DMS153 (cell line): ENCODE measurements at places on chromosomes 6 and 20.

DNA sequence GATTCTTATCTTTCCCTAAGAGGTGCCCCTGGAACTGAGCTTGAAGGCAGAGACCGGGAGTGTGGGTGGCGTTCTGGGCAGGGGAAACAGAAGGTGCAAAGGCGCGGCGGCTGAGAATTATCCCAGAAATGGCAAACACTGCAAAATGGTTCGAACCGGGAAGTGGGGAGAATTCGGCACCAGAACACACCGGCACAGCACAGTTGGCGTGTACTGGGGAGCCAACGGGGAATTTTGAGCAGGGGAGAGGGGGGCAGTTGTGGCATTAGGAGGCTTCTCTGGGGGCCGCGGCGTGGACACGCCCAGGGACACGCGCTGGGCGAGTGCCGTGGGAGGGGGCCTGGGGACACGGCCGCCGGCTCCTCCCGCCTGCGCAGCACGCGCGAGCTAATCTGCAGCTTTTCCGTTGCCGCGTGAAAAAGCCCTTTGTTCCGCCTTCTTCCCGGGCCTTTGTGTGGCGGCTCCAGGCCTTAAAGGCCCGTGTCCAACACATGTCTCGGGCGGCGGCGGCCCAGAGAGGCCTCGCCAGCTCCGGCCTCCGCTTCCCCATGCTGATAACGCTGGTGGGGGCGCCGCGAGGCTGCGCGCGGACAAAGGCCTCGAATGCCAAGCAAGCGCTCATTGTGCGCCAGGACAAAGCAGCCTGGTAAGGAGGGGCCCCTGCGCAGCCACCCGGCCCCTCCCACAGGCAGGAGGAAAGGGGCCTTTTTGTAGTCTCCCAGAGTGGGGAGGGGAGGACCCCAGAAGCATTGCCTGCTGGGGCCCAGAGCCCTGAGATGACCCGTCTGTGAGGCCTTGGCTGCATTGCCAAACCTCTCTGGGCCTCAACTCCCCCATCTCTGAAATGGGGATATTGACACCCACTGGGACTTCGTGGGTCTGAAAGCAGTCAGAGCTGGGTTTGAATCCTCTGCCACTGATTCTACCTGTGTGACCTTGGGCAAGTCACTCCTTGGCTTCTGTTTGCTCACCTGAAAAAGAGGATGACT is 82.8 kb downstream of the CD40 start:
- DNase-seq = no peak

- DNase-seq = no peak
Measured at GRCh38 chr6:101001012-101001411, 119.9 kb upstream of the ASCC3 start.

DNA sequence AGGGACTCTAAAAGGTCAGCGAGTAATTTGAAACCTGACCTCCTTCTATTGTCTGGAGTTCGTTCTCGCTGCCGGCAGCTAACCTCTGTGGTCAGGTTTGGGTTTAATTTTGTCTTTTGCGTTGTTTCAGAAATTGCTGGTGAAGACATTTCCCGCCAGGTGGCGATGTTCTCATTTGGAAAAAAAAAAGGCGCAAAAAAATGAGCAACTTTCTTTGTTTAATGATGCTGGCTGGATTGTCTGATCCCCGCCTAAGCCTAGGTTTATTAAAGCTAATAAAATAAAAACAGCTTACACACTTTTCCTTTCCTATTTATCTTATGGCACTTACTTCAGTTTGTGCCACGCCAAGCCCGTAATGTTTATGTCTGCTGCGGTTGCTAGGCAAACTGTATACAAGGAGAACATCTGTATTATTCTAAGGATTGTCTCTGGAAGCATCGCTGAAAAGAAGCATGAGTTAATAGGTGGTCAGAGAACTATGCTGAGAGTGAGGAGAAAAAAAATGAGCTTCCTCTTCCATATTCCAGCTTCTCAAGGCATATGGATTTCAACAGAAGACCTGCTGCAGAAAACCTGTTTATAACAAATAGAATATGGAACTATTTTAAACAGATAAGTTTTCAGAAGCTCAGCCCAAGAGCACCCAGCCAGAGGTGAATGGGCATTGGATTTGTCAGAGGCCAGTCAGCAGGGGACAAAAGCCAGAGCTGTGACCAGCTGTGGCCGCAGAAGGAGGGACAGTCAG is 205.7 kb downstream of the DOK5 start:
- DNase-seq = no peak

DNA sequence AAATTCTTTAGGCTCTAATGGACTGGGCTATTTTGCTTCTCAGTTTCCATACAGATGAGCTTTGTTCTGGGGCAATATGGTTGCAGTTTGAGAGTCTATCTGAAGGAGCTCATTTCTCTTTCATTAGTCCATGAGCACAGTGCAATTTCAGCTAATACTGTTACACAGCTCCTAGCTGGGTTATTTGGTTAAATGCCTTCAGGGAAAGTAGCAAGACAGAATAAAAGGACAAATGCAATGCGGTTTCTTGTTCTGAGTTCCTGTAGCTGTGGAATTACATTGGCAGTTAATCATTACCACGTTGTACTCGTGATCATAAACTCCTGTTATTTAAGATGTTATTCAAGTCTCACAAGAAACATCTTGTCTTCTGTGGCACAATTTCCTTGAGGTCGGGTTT is 127.7 kb downstream of the BFSP1 start:
- no peak for DNase-seq

GRCh38 chr20:31679357-31680285 is 41.9 kb downstream of the COX4I2 start:
- DNase-seq = no peak

- no peak for DNase-seq
Measured at GRCh38 chr20:4920655-4921054, 80.7 kb downstream of the SLC23A2 start.

GRCh38 chr6:73710470-73710869 is 14.5 kb downstream of the CD109 start:
- DNase-seq = no peak

DNA sequence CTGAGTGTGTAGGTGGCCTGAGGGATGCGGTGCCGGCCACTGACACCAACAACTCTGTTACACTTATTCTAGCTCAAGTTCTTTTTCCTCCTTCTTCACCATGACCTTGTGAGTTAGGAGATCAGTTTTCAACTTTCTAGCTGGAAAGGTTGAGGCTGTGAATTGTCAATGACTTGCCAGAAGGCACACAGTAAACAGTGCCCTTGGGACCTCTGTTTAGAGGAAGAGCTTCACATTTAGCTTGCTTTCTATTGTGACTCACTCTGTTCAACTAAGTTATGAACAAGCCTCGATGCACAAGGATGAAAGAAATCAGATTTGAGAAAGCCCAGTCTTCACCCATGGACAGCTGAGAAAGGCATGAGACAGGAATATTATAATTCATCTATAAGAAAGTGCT is 455.6 kb downstream of the MAFB start:
- DNase-seq = no peak

DNA sequence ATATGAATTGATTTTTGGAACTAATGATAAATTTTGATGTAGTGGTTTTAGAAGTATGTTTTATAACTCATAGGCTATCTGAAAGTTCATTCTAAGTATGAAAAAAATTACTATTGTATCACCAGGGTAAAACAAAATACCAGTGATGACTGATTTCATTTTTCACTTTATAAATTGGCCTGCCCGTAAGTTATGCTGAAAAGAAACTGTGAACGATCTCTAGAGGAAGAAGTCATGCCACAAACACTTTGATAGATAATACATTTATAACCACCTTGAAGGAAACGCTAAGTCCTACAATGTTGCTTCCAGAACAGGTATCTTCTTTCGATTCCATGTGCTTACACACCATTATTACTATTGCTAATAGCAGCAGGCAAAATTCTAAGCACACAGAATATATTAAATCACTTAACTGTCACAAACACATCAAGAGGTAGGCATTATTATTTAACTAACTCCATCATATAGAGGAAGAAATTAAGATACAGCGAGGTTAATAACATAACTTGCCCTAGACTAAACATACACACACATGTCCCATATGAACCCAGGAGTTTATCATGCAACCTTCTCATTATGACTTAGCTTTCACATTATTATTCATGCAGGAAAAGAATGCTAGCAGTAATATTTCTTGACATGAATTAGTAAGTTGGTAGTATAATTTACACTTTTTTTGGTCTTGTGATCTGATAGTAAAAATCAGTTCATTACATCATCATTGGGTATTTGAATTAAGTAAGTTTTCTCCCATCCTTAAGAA is 44.7 kb downstream of the RGS17 start:
- no peak for DNase-seq

- DNase-seq = no peak
Measured at GRCh38 chr6:126285871-126286365, 54.0 kb upstream of the CENPW start.

DNA sequence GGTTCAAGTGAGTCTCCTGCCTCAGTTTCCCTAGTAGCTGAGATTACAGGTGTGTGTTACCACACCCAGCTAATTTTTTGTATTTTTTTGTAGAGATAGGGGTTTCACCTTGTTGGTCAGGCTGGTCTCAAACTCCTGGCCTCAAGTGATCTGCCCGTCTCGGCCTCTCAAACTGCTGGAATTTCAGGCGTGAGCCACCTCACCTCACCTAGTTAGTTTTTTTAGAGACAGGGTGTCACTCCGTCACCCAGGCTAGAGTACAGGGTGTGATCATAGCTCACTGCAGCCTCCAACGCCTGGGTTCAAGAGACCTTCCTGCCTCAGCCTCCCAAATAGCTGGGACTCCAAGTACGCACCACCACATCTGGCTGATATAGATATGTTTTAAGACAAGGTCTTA is 22.9 kb downstream of the SYTL3 start:
- DNase-seq = no peak
